ENCODE measurements at places on chromosomes 4 and X.

GRCh38 chr4:114093221-114093715, 113.8 kb upstream of the ARSJ start:
- no peak for DNase-seq

DNA sequence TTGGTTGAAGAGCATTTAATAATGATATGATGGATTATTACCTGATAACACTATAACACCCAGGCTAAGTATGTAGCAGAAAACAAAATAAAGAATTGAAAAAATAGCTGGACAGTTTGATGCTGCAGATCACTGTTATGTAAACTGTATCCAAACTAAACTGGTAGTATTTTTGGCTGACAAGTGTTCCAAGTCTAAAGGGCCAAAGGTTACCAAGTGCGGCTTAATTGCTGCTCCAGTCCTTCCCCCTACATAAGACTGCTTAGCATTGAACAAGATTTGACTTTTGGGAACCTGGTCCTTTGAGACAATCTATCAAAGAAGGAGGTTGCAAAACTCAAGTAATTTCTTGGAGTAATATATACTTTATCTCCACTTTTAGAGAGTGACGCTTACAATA, 249.6 kb downstream of the CAMK2D start:
- no peak for DNase-seq

DNA sequence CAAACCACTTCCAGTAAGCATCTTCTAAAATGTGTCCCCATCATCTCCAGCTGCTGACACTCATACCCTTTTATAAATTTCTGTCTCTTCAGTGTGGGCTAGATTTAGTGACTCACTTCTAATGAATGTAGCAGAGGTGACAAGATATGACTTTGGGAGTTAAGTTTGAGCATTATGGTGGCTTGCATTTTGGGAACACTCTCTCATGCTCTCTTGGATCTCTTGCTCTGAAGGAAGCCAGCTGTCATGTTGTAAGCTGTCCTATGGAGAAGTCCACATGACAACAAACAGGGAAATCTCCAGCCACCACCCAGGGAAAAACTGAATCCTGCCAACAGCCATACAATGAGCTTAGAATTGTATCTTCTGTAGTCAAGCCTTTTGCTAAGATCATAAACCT, 691.3 kb upstream of the PCDH7 start:
- DNase-seq: no peak

DNA sequence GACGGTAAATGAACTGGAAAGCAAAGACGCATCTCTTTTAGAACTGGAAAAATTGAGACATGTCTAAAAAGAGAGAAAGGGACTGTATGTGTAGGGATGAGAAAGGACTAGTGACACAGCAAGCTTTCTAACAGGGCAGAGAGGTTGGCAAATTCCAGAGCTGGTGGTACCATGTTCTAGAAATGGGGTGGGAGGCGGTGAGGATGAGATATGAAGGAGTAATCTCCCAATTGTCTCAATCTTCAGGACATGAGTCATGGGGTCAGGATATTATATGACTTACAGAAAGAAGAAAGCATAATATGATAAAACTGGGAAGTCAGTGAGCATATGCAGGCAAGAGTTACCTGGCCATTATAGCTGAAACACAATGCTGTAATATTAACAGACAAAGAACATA, 14.2 kb downstream of the TAB3 start:
- no peak for DNase-seq

GRCh38 chr4:83241132-83241531, 43.5 kb downstream of the COQ2 start:
- no peak for DNase-seq

GRCh38 chr4:156472624-156473023, 499.0 kb downstream of the PDGFC start:
- DNase-seq: no peak

GRCh38 chr4:121255986-121256750, 92.0 kb upstream of the TNIP3 start:
- DNase-seq: peak; percentile 80

All from CD4-positive, alpha-beta T cell treated with Interleukin-2 at 100 ng/mL for 4 hours (primary cell).